T-helper 9 cell (primary cell): ENCODE measurements at places on chromosomes 2 and 18.
A peak's percentile ranks its signal among the peaks of the same experiment; 100 is the strongest.

- DNase-seq: no peak
Measured at GRCh38 chr2:167190053-167190452, 301.8 kb downstream of the XIRP2 start.

DNA sequence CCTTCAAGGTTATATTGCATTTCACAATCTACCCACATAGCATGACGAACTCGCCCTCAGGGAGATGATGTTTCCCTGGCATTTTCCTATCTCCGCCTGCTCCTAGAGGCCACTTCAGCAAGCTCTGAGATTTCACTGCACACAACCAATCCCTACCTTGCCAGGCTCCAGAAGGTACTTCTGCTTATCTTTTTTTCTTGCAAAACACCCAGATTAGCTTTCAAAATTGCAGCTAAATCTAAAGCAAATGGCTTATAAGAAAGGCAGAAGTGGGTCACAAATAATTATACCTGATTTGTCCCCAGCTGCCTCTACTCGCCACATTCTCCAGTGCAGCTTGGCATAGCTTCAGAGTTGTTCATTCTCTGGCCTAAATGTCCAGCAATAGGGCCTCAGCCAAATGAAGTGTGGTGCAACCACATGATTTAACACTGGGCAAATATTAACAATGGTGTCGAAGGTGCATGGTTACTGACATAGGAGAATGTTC is 32.4 kb upstream of the MRPL19 start:
- DNase-seq: no peak

GRCh38 chr2:96143231-96143847 is 1.9 kb downstream of the DUSP2 start:
- DNase-seq: no peak

GRCh38 chr2:196166876-196167275 is 4.5 kb downstream of the STK17B start:
- DNase-seq: no peak

DNA sequence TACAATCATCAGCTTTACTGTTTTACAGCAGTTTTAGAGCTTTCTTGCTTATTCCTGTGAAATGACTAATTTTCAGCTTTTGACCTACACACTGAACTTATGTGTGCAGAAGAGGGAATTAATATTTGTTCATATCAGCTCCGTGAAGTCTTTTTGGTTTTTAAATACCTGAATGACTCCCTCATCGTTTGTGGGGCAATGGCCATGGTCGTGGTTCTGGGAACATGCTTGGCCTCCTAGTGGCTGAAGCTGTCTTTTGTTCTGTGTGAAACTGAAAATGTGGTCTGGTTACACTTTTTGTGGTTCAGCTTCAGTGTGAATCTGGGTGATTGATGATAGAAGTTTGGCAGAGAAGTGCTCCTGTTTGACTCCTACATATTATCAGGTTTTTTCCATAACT is 408.1 kb downstream of the THSD7B start:
- no peak for DNase-seq

GRCh38 chr2:207766697-207767460 is 2.8 kb downstream of the FZD5 start:
- DNase-seq: no peak

GRCh38 chr2:58460670-58461069 is 219.5 kb upstream of the FANCL start:
- DNase-seq: no peak

GRCh38 chr2:112839407-112840067 is 3.0 kb upstream of the IL1B start:
- DNase-seq: no peak

DNA sequence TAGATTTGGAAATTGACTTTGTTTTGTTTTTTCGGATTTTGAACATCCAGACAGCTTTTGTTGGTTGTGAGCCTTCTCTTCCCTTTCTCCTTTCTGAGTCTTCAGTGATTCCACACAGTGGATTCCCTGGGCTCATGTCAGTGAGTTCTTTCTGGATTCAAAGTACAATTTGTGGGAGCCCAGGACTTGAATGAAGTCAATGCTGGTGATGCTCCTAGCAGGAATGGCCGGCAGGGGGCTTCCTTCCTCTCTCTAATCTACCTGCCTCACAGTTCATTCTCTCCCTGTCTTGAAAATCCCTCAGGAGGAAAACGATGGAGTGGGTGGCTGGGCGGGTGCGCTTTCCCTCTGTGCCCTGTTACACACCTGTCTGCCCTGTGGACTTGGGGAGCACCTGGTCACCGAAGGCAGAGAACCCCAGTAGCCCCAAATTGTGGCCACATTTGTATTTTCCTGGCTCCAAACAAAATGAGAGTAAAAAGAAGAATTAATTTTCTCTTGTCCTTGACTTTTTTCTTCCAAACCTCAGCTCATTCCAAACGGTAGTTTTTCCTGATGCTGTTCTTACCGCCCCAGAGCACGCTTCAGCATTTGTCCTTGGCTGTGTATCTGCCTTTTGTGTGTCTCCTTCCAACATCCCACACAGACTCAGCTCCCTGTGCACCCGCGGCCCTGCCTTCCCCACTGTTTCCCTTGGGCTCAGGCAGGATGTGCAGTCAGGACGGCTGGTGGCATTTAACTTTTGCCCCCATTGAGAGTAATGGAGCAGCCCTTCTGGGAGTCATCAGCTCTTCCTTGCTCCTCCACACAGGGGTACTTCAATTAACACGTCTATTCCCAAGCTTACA is 86.6 kb downstream of the MARCO start:
- no peak for DNase-seq

DNA sequence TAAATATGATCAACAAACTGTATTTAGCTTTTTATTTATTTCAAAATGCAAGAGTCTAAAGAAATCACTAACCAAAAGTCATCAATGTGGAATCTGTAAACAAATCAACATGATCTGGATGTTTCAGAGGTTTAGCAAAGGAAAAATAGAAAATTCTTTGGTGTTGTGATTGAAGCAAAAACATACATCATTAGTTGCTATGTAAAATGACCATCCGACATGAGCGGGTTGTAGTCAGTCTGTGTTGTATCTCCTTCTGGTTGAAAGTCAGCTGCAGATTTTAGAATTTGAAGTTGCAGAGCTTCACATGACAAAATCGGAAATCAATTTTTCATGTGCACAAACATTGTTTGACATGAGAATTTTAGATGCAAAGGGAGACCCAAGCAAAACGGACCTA is 63.2 kb downstream of the IRS1 start:
- no peak for DNase-seq

GRCh38 chr2:144996225-144996795 is 476.4 kb upstream of the ZEB2 start:
- DNase-seq: no peak

DNA sequence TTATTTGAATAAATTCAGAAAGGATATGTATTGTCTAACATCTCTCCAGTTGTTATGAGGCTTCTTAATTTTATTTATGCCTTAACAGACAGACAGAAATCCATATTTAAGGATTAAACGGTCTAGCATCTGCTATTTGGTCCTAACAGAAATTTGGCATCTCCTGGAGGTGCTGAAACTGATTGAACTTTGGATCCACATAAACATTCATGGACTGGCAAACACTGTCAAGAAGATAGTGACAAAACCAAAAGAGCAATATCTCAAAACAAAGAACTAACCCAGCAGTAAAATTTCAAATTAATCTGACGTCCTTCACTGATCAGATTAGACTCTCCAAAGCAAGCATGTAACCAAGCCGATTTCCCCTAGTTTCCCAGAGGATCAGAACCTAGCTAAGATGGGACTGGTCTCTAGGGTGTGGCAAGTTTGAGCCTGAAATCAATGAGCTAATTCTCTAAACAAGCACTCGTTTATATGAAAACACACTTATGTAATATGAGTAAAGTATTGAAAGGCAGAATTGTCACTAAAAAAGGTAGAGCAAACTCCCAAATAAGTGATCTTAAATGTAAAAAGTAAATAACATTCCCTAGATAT is 139.5 kb downstream of the NOL4 start:
- DNase-seq: no peak

- no peak for DNase-seq
Measured at GRCh38 chr2:42328148-42328833, 32.7 kb downstream of the COX7A2L start.

DNA sequence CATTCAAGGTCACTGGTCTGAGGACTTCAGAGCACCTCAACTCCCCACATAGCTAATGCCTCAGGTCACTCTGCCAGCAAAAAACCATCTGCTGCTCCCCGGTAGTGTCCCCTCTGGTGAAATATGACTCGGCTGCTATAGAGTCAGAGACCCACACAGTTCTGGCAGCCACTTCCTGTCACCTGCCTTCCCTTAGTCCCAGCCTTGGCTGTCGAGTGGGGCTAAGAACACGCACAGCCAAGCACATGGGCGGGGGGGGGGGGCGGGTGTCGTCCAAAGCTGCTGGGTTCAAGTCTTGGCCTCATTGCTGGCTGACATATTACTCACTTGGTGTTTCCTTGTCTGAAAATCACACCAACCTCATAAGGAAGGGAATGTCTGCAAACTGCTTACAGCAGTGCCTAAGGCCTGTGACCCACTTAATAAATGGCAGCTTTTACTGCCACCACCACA is 37.5 kb downstream of the POLR1A start:
- DNase-seq: peak; percentile 25

DNA sequence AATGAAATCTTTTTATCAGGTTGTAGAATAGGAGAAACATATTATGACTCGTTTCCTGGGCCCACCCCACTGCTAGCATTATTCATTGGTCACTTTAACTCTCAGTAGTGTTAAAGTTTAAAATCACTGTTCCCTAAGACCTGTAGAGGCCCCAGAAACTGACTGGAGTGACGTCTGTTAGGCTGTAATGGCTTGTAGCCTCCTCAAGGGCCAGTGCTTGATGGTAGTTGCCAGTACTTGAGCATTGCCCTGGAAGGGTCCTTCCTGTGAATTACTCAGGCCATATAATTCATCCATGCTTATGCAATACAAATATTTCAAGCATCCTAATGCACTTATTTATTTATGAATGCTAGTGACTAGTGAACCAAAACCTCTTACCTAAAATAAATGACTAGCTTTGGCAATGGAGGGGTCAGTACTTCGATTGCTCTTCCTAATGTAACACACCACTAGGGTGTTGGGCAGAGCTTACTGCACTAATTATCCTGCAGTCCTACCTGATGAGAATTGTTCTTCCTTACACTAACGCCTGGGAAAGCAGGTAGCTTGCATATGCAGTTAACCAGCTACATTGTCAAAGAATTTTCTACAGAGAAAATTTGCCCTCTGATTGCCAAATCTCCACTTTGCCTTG is 31.2 kb downstream of the ARHGAP25 start:
- DNase-seq: no peak
